ENCODE measurements at places on chromosomes 2 and 18.

- no peak for DNase-seq
Observed at GRCh38 chr2:225010804-225011203, 31.5 kb downstream of the DOCK10 start.

DNA sequence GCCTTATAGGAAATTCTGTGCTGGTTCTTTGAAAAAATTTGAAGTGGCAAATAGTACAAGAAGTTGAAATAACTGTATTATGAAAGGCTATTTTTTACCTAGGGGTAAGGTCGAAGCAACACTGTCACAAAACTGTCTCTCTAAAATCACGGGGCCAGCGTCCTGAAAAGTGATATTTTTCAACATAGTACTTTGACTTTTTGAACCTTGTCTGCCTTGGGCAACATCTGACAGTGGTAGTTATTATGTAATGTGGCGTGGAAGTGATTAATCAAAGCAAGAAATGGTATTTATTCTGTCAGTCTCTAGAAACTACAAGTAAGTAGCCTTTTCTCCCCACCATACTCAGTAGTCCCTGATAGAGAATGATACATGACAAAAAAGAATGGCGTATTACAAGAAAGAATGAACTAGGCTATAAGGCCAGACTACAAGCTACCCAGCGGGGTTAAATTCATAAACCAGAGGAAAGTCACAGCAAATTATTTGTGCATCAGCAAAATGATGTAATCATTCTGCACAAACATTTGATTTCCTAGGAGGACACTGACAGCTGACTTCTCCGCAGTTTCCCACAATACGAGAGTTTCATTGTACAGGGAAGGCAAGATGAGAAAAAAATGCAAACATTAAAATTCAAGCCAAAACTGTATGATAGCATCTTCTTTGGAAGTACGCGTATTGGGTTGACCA is 9.8 kb downstream of the GEN1 start:
- no peak for DNase-seq

GRCh38 chr18:75376004-75376403 is 51.5 kb downstream of the SMIM21 start:
- no peak for DNase-seq

- DNase-seq, result no peak
Observed at GRCh38 chr18:5890331-5891183, 4.8 kb downstream of the TMEM200C start.

- no peak for DNase-seq
Observed at GRCh38 chr18:76514573-76514972, 19.5 kb upstream of the ZNF516 start.

DNA sequence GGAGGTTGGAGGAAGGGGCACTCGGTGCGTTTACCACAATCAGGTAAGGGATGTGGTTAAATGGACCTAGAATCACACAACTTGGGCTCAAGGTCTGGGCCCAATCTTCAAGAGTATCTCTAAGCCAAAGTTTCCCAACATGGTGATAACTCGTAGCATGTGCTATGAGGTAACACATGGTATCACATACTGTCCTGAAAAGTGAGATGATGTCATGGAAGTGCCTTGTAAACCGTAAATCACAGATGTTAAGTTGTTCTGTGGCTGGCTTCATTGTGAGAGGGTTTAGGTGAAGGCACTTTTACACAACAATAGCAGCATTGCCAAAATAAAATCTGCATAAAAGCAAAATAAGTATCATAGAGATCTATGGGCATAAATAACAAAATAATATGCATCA is 551.8 kb downstream of the PLCL1 start:
- DNase-seq, result no peak

DNA sequence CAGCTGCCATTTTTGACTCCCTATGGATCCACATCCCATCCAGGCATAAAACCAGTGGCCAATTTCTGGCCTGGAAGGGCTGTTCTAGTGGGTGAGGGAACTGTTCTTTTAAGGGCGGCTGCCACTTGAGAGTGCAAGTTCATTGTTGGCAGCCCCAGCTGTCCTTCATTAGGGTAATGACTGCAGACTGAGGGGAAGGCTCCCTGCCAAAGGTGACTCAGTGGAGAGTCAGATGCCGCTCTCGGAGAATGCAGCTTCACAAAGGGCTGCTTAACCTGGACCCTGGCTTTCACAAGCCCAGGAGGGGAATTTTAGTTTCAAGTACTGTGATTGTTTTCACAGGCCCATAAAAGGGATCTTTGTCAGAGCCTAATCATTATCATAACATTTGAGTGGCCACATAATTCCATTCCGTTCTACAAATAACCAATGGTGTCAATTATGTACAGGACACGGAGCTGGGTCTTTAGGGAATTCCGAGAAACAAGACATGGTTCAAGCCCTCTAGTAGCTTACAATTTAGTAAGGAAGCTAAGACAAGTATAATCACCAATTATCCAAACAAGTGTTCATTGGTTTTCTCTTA is 235.7 kb downstream of the CDCA7 start:
- DNase-seq, result no peak

DNA sequence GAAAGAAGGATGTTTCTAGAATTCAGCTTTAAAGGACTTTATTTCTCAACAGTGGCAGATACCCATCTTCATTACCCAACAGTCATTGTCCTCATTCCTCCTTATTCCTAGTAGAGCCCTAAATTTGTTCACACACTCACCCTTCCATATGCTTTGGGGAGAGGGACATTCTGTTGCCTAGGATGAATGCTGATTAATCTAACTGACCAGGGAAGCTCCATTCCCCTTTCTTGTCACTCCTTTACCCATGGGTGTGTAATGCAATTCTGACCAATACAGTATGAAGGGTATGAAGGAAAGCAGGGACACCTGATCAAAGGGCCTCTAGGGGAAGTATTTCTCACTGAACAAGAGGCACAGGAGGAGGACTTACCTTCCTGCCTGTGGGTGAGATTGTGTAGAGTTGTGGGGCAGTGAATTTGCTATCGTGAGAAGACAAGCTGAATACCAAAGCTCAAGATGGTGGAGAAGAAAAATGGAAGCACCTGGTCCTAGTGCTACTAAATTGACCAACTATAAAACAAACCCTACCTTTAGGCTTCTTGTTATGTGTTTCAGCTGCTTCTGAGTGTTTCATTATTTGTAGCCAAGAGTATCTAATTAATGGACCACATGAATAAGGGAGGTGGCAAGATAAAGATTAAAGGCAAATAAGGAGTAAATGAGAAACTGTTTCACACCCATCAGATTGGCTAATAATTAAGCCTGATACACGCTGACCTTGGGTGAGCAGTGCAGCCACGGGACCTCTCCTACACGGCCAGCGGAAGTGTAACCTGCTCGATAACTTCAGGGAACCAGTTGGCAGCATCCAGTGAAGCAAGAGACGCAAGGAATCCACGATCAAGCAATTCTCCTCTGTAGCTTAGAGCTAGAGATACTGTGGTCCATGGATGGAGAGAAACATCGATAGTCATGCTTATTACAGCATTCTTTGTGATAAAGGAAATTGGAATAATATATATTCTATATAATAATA is 202.3 kb downstream of the MYCN start:
- no peak for DNase-seq

DNA sequence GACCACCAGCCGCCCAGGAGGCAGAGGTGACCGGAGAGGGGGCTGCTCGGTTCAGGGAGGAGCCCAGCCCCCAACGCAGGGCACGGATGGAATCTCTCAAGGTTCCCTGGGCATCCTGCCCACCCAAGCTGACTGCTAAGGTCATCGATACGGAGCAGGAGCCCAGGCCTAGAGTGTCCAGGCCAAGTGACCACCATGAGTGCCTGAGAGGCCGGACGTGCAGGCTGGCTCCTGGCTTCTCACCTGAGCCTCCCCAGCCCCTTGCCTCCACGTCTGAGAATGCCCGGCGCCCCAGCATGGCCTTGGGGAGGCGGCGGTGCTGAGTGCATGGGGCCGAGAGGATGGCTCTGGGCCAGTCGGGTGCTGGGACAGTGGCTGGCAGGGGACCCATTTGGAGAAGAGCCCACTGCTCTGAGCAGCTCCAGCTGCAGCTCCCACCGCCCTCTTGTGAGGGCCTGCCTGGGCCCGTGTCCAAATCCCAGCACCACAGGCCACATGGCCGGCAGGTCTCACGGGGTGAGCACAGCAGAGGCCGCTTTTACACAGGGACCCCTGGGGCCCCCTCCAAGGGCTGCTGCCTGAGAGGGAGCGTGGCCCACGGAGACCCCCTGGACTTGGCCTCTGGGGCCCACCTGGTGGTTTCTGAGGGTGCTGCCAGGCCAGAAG is 102.8 kb upstream of the CTDP1 start:
- no peak for DNase-seq

GRCh38 chr2:23464156-23464555 is 79.2 kb downstream of the KLHL29 start:
- no peak for DNase-seq

- no peak for DNase-seq
Observed at GRCh38 chr18:22293417-22293816, 124.0 kb downstream of the GATA6 start.

DNA sequence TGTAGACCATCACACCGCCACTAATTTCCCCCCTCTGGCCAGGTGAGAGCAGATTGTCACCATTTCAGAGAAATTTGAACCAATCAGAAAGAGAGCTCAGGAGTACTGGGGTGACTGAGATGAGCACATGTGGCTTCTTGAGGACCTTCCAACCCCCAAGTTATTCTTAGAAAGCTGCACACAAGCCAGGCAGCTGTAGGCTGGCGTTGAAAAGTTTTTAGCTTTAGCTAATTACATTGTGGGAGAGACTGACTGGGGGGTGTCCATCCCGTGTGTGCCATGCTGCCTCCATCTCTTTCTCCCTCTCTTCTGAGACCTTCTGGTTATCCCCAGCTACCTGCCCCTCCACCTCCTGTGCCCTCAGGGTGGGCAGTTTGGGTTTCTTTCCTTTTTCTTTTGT is 154.0 kb downstream of the AGAP1 start:
- no peak for DNase-seq

GRCh38 chr2:215888680-215889079 is 124.7 kb downstream of the MREG start:
- no peak for DNase-seq

DNA sequence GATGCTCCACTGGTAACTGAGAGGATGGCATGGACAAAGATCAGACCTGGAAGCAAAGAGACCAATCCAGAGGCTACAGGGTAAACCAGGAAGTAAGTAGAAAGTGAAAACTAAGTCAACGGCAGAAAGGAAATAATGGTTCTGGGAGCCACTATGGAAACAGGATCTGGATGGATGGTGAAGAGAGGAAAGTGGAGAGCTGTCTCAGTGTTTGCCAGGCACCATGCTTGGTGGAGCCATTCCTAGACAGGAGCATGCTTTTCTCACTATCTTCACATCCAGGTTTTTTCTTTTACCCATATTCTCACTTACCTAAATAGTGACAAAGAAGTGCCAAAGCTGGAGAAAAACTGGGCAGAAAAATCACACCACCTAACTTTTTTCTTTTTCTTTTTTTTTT is 22.2 kb downstream of the ZNF521 start:
- DNase-seq, result no peak

All from stimulated activated CD8-positive, alpha-beta memory T cell treated with anti-CD3 and anti-CD28 coated beads, Interleukin-15, amount 100 ng/mL, for 1 hour (primary cell).